Naive B cell (primary cell): ENCODE measurements at places on chromosomes 1 and 21.

GRCh38 chr21:40043423-40043822 is 176.2 kb downstream of the PCP4 start:
- DNase-seq = no peak

- no peak for DNase-seq
These were observed 4.2 kb downstream of the LY9 start for GRCh38 chr1:160800142-160800541.

DNA sequence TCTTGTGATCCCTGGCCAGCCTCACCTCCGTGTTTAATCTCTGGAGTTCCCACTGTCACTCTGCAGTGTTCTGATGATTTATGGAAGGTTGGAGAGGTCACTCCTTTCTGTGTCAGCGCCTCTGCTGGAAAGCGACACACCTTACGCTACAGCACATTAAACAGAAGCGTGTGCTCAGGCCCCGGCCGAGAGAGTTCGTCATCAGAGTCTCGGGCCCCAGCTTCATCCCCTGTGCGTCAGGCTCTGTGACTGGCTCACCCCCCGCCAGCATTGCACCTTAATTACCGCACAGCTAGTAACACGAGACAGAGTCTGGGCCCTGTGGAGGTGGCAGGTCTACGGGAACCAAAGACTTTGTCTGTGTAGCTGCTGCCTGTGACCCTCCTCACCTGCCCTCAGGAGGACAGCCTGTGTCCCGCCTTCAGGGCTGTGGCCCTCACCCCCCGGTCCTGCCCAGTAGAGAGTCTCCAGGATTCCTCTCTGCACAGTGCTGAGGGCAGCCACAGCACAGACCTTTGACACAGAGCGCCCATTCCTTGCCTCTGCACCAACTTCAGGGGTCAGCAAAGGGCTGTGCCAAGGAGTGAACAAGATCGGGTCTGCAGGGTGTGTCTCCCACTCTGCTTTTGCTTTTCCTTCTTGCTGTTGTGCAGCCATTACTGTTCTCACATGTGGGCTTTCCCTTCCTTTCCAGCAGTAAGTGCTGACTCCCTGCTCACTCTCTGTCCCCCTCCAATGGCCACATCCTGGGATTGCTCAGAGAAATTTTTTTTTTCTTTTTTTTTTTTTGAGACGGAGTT is 157.6 kb downstream of the PGBD5 start:
- no peak for DNase-seq

DNA sequence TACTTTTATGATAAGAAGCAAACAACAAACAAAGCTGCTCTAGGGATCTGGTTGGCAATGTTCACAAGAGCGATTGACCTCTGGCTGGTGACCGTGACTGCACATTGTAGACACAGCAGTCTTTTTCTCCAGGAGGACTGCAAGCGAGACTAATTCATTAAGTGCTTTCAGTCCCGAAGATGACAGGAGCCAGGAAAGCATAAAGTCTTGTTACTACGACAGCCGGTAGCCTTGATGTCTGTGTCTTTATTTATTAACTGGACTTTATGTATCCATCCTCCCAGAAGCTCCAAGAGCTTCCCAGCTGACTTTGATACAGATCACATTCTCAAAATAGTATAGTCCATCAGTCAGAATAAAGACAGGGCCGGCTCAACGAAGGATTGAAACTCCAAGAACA is 18.2 kb downstream of the FAM163A start:
- DNase-seq = no peak

- no peak for DNase-seq
These were observed 97.5 kb upstream of the KCNJ6 start for GRCh38 chr21:38013741-38014140.

DNA sequence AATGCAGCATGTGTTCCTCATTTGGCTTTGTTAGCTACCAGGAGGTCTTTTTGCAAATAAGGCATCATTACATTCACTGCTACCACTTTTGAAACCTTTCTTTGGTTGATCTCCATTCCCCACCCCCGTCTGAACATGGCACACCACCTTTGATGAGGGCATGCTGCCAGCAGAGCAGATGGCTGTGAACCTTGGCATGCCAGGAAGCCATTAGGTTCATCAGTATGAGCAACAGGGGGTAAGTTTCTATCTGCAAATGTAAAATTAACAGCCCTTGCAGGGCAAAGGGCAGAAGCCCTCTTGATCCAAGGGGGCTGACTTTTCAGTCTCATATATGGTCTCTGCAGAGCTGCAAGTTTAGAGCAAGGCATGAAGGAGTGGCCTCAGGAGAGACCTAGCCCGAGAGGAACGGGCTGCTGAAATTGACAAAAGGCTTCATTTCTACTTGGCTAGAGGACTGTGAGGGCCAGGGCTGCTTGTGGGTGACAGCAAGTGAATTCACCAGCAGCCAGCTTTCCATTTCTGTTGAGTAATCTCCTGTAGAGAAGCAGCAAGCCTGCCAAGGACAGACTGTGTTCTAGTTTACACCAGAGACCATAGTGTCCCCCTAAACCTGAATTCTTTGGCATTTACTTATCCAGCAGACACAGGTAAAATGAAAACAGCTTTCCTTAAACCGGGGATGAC is 127.9 kb downstream of the ZNF326 start:
- DNase-seq = no peak

- no peak for DNase-seq
These were observed 14.7 kb downstream of the AMPD2 start for GRCh38 chr1:109634292-109634691.

GRCh38 chr1:153771261-153771660 is 3.9 kb upstream of the SLC27A3 start:
- no peak for DNase-seq

DNA sequence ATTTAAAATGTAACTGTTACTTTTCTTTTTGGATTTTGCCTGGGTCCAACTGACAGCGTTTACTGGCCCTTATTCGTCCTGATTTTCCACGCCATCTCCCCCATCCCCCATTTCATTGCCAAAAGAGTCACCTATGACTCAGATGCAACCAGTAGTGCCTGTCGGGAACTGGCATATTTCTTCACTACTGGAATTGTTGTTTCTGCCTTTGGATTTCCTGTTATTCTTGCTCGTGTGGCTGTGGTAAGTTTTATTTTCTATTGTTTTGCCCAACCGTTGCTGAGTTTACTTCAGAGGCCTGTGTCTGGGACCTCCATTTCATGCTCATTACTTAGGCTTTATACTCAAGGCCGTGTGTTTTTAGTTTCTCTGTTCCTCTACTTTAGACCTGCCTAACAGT is 9.3 kb downstream of the LEPR start:
- no peak for DNase-seq
